ENCODE measurements at places on chromosomes 16 and 17.

DNA sequence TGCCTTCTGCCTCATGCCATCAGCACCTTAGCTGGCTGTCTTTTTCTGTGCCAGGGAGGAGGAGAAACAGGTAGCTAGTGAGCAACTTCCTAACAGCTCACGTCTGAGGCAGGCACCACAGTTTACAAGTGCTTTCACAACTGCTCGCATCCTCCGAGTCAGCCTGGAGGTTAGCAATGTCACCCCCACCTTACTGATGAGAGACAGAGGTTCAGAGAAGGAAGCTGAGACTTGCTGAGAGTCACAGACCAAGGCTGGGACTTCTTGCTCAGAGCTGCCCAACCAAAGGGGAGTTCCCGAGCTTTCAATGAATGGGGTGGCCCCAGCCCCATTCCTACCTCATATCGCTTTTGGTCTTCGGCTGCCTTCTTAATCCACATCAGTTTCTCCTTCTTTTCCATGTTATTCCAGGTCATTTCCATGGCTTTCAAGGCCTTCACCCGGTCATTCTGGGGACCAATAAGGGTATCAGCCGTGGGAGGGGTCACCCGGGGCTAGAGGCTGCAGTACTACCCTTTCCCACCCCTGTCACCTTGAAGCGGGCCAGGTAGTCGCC, 9.6 kb downstream of the UBTF start:
- DNase-seq: no peak

DNA sequence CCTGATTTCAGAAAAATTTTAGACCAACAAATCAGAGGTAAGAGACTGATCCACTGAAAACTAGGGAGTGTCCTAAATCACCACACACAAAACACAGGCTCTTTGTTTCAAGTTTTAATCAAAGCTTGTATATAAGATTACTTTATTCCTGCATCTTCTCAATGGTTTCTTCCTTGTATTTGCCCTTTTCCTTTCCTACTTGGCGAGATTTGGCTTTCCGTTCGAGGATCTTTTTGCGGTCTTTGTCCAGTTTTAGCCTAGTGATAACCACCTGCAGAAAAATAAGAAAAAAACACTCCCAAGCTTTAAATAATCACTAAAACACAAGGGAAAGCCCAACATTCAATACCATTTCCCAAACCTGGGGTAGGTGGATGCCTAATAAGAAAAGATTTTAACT, 918 bp upstream of the KRABD2 start:
- DNase-seq: no peak

DNA sequence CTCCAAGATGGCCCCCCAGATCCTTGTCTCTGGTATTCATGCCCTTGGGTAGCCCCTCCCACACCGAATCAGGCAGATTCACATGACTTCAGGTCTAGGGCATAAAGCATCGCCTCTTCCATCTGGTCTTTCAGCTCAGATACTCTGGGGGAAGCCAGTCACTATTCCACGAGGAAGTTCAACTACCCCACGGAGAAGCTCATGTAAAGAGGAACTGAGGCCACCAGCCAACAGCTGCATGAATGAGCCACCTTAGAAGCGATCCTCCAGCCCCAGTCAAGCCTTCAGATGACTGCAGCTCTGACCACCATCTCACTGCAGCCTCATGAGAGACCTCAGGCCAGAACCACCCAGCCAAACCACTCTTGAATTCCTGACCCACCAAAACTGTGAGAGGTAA, 54.1 kb downstream of the SOCS3 start:
- no peak for DNase-seq

- no peak for DNase-seq
These were observed 6.0 kb downstream of the TBC1D24 start for GRCh38 chr16:2480948-2481347.

- no peak for DNase-seq
These were observed 4.1 kb downstream of the RNF167 start for GRCh38 chr17:4944163-4944553.

Data from dorsolateral prefrontal cortex (tissue), 122 donors.